ENCODE measurements at places on chromosomes 2 and 18. TPM values are rescaled to one million over a fixed set of nuclear protein-coding genes. Genes with fewer than 3 reads are reported as not detected.

The FEV gene
- total RNA-seq, result not detected

The KCNF1 gene
- not detected for total RNA-seq

The CPO gene
- not detected for total RNA-seq

The CETN1 gene
- total RNA-seq, result not detected

The IL36RN gene
- total RNA-seq, result not detected

The TANC1 gene
- 45.4 TPM for total RNA-seq

The DNAJC27 gene
- 3.6 TPM for total RNA-seq

The UGT1A6 gene
- total RNA-seq, result 10.6 TPM

The KIAA1328 gene
- total RNA-seq, result 8.4 TPM

The TTN gene
- total RNA-seq, result 7.6 TPM

The DIS3L2 gene
- 20.6 TPM for total RNA-seq

The FBXO36 gene
- total RNA-seq, result 1.6 TPM

GRCh38 chr18:23949863-23950262, 64.7 kb upstream of the TTC39C start:
- no peak overlapping the region for H3K27ac ChIP-seq
- H3K4me1 ChIP-seq, result no peaks in the 10 kb centered on the region
- H3K4me3 ChIP-seq, result no peak overlapping the region
- H3K36me3 ChIP-seq, result no peaks in the 10 kb centered on the region
- H3K27me3 ChIP-seq, result no peaks in the 10 kb centered on the region
- no peak for DNase-seq

GRCh38 chr2:119433636-119434327, 2.1 kb downstream of the TMEM37 start:
- no peak for DNase-seq
- H3K4me3 ChIP-seq, result no peak overlapping the region
- peaks cover 6% of the 10 kb centered on the region for H3K4me1 ChIP-seq
- H3K36me3 ChIP-seq, result no peaks in the 10 kb centered on the region

- H3K36me3 ChIP-seq, result no peaks in the 10 kb centered on the region
- no peak for DNase-seq
- no peak overlapping the region for H3K27ac ChIP-seq
- H3K27me3 ChIP-seq, result peaks cover 8% of the 10 kb centered on the region
- H3K4me3 ChIP-seq, result no peak overlapping the region
Observed at GRCh38 chr2:80303006-80303908, 1.3 kb downstream of the LRRTM1 start.

GRCh38 chr18:49613141-49613640, 51.3 kb downstream of the LIPG start:
- H3K27me3 ChIP-seq, result no peaks in the 10 kb centered on the region
- DNase-seq, result no peak
- H3K4me1 ChIP-seq, result no peaks in the 10 kb centered on the region
- no peak overlapping the region for H3K27ac ChIP-seq

- H3K4me3 ChIP-seq, result no peak overlapping the region
- H3K36me3 ChIP-seq, result no peaks in the 10 kb centered on the region
- H3K27me3 ChIP-seq, result no peaks in the 10 kb centered on the region
- no peak overlapping the region for H3K27ac ChIP-seq
- DNase-seq, result no peak
Observed at GRCh38 chr18:77547757-77548156, 298.1 kb downstream of the GALR1 start.

DNA sequence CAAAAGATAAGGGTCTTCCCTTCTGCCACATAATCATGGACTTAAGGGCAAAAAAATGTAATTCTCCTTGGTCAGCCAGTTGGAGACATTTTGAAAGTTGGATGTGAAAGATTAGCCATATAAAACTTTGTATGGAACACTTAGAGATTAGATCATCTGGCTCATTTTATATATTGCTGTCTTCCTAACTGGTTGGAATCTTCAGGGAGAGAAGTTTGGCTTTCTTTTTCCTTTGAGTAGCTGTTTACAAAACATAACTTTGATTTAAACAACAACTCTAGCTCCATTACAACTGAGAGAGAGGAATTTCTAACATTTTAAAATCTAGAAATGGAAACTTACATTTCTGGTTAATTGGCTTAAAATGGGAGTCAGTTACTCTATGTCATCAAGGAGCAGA, 132.7 kb downstream of the RDH14 start:
- H3K27me3 ChIP-seq, result no peaks in the 10 kb centered on the region
- H3K4me3 ChIP-seq, result no peak overlapping the region
- DNase-seq, result no peak
- H3K27ac ChIP-seq, result no peak overlapping the region
- H3K4me1 ChIP-seq, result peaks cover 11% of the 10 kb centered on the region

DNA sequence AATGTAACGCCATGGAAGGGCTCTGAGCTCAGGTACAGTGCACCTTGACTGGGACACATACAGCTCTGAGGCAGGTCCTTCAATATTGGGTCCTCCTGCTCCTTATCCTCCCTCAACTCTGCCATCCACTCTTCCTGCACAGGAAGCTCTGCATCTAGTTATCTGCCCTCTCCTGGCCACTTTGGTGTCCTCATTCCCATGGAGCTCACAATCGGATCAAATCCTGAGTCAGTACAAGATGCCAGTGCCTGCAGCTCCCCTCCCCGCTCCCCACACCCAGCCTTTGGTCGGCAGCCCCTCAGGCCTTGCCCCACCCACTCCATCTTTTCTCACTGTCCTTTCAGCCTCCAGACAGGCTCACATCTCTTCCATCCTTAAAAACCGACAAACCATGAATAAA, 58.0 kb downstream of the LRRFIP1 start:
- peaks cover 45% of the 10 kb centered on the region for H3K4me1 ChIP-seq
- no peak for DNase-seq
- H3K4me3 ChIP-seq, result no peak overlapping the region
- no peaks in the 10 kb centered on the region for H3K36me3 ChIP-seq

- peaks cover 7% of the 10 kb centered on the region for H3K4me1 ChIP-seq
- H3K27me3 ChIP-seq, result no peaks in the 10 kb centered on the region
- H3K27ac ChIP-seq, result no peak overlapping the region
- no peaks in the 10 kb centered on the region for H3K36me3 ChIP-seq
- no peak overlapping the region for H3K4me3 ChIP-seq
Observed at GRCh38 chr18:12291690-12292089, 16.4 kb upstream of the TUBB6 start.

DNA sequence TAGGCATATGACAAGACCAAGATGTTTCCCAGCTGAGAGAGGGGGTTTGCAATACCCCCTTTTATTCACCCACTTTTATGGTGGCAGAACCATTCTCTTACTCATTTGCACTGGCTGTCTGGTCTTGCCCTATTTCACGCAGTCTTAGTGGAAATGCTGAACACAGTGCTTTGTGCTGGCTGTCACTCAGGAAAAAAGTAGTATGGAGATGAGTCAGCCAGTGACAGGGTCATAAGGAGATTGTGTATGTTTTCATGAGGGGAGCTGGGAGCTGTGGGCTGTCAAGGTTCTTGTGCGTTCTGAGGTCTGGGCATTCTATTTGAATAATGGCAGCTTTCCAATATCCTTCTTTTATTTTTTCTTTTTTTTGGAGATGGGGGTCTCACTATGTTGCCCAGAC, 10.9 kb upstream of the CNRIP1 start:
- no peak overlapping the region for H3K4me3 ChIP-seq
- H3K27me3 ChIP-seq, result no peaks in the 10 kb centered on the region
- H3K27ac ChIP-seq, result no peak overlapping the region
- H3K4me1 ChIP-seq, result no peaks in the 10 kb centered on the region
- DNase-seq, result no peak

DNA sequence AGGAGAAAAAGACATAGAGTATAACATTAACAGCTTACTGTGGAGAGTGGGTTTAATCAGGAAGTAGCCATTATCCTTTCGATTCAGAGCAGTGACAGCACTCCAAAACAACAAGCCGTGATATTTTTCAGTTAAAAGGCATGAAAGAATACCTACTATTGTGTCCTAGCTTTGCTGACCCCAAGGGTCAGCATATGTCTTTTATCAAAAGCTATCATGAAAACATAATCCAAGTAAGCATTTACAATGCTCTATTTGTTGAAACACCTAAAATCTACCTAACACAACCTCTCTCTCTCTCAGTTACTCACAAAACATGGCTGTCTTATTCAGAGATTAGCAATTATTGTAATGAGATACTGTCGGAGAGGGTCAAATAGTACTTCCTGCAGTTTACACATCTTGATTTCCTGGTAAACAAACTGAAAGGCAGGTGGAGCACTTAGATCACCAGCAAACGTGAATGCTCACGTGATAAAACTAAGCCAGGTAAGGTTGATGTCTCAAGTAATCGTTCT, 100.0 kb downstream of the BAZ2B start:
- no peaks in the 10 kb centered on the region for H3K27me3 ChIP-seq
- no peaks in the 10 kb centered on the region for H3K36me3 ChIP-seq
- H3K27ac ChIP-seq, result peak overlapping the region; percentile 41
- H3K4me3 ChIP-seq, result peak overlapping the region; percentile 55
- no peaks in the 10 kb centered on the region for H3K4me1 ChIP-seq

DNA sequence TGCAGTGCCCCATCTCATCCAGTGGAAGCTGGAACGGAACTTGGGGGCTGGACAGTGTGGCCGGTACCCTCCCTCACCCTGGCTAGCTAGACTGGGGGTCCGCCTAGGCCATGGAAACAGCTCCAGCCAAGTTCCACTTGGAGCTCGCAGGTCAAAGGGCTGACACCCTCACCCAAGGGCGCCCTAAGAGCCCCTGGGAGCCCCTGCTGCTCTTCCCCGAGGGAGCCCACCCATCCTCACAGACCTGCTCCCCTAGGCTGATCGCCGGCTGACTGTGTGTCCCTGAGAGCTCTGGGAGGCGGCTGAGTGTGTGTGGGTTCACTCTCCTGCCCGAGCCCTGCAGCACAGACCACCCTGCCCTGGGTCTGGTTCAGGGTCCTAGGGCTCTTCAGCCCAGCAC, 118.2 kb upstream of the OTOS start:
- H3K4me1 ChIP-seq, result peaks cover 26% of the 10 kb centered on the region
- H3K4me3 ChIP-seq, result no peak overlapping the region
- peak overlapping the region; percentile 94 for H3K27ac ChIP-seq
- H3K27me3 ChIP-seq, result no peaks in the 10 kb centered on the region

GRCh38 chr2:166361351-166362153, 14.2 kb downstream of the SCN9A start:
- H3K4me1 ChIP-seq, result no peaks in the 10 kb centered on the region
- H3K36me3 ChIP-seq, result no peaks in the 10 kb centered on the region
- DNase-seq, result no peak
- no peak overlapping the region for H3K27ac ChIP-seq
- no peaks in the 10 kb centered on the region for H3K27me3 ChIP-seq

GRCh38 chr2:75545387-75545786, 15.4 kb downstream of the EVA1A start:
- H3K4me3 ChIP-seq, result no peak overlapping the region
- no peak overlapping the region for H3K27ac ChIP-seq
- H3K4me1 ChIP-seq, result no peaks in the 10 kb centered on the region

GRCh38 chr2:134883552-134884293, 34.9 kb upstream of the CCNT2 start:
- no peak for DNase-seq
- no peaks in the 10 kb centered on the region for H3K27me3 ChIP-seq
- H3K36me3 ChIP-seq, result no peaks in the 10 kb centered on the region
- no peak overlapping the region for H3K27ac ChIP-seq

- no peaks in the 10 kb centered on the region for H3K4me1 ChIP-seq
- H3K4me3 ChIP-seq, result no peak overlapping the region
Observed at GRCh38 chr18:44098551-44099098, 582.1 kb upstream of the SETBP1 start.

GRCh38 chr18:2846636-2847316, at the start of gene EMILIN2:
Gene EMILIN2, plus strand, starts transcription at chr18:2847006. Its CDS starts 183 bp downstream, at chr18:2847189.
- DNase-seq, result peak; percentile 52
- H3K36me3 ChIP-seq, result no peaks in the 10 kb centered on the region
- peak within 1 kb of the TSS; percentile 72 for H3K4me3 ChIP-seq
- peaks cover 7% of the 10 kb centered on the region for H3K4me1 ChIP-seq
- no peaks in the 10 kb centered on the region for H3K27me3 ChIP-seq
- H3K27ac ChIP-seq, result peak within 1 kb of the TSS; percentile 79

GRCh38 chr2:3839476-3839875, 136.1 kb downstream of the DCDC2C start:
- no peak overlapping the region for H3K27ac ChIP-seq
- no peaks in the 10 kb centered on the region for H3K27me3 ChIP-seq
- no peaks in the 10 kb centered on the region for H3K36me3 ChIP-seq
- no peak for DNase-seq
- no peaks in the 10 kb centered on the region for H3K4me1 ChIP-seq

DNA sequence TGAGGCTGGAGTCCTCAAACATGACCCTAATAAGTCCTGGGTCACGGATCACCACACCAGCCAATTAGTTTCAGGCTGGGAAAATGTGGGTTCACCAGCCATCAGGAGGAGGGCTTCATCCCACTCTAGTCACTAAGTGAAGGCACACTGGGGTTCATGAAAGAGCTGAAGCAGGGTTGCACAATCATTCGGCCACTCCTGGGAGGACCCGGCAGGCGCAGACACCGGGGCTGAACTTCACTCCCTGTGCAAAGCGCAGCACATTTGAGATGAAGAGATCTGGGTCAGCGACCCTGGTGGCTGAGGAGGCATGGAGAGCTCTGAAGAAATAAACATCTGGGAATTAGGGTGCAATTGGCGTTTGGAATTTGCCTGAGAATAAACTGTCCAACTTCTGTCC, 684.4 kb upstream of the SALL3 start:
- H3K27me3 ChIP-seq, result no peaks in the 10 kb centered on the region
- H3K4me3 ChIP-seq, result no peak overlapping the region
- H3K4me1 ChIP-seq, result no peaks in the 10 kb centered on the region
- H3K27ac ChIP-seq, result no peak overlapping the region

- no peak for DNase-seq
- no peak overlapping the region for H3K27ac ChIP-seq
- H3K4me3 ChIP-seq, result no peak overlapping the region
- H3K27me3 ChIP-seq, result no peaks in the 10 kb centered on the region
Observed at GRCh38 chr2:137842952-137843351, 121.3 kb upstream of the HNMT start.

GRCh38 chr18:49162226-49162864, 211.6 kb upstream of the SMAD7 start:
- H3K27me3 ChIP-seq, result no peaks in the 10 kb centered on the region
- no peak for DNase-seq
- H3K4me1 ChIP-seq, result no peaks in the 10 kb centered on the region
- H3K27ac ChIP-seq, result no peak overlapping the region
- H3K36me3 ChIP-seq, result no peaks in the 10 kb centered on the region

GRCh38 chr2:119301413-119301812, 65.2 kb downstream of the C2orf76 start:
- no peaks in the 10 kb centered on the region for H3K36me3 ChIP-seq
- no peaks in the 10 kb centered on the region for H3K27me3 ChIP-seq
- no peaks in the 10 kb centered on the region for H3K4me1 ChIP-seq
- no peak overlapping the region for H3K4me3 ChIP-seq

DNA sequence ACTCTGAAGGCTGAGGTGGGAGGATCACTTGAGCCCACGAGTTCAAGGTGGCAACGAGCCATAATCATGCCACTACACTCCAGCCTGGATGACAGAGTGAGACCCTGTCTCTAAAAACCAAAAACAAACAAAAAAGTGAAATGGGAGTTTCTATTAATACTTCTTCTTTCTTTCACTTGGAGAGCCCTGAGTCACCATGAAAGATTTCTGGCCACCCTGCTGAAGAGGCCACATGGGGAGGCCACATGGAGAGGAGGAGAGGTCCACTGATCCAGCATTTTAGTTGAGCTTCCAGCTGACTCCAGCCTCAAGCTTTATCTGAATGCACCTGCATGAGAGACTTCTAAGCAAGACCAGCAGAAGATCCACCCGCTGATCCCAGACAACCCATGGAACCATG, 74.2 kb upstream of the LAPTM4A start:
- no peaks in the 10 kb centered on the region for H3K27me3 ChIP-seq
- H3K4me3 ChIP-seq, result no peak overlapping the region
- no peaks in the 10 kb centered on the region for H3K36me3 ChIP-seq
- no peak for DNase-seq
